ENCODE measurements at places on chromosomes 13 and 19.

DNA sequence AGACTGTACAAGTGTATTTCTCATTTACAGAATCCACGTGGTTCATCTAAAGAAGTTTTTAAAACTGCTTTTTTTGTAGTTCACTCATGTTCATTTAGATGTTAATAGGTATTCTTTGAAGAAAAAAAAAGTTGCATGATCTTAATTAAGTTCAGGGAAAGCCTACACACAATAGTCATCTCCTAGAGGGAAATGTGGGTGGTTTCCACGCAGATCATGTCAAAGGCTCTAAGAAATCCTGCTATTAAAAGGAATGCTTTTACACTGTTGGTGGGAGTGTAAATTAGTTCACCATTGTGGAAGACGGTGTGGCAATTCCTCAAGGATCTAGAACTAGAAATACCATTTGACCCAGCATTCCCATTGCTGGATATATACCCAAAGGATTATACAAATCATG is 312.3 kb downstream of the GPC5 start:
- DNase-seq, result no peak

- peak; percentile 43 for DNase-seq
Observed at GRCh38 chr19:35549174-35549788, 3.9 kb downstream of the TMEM147 start.

DNA sequence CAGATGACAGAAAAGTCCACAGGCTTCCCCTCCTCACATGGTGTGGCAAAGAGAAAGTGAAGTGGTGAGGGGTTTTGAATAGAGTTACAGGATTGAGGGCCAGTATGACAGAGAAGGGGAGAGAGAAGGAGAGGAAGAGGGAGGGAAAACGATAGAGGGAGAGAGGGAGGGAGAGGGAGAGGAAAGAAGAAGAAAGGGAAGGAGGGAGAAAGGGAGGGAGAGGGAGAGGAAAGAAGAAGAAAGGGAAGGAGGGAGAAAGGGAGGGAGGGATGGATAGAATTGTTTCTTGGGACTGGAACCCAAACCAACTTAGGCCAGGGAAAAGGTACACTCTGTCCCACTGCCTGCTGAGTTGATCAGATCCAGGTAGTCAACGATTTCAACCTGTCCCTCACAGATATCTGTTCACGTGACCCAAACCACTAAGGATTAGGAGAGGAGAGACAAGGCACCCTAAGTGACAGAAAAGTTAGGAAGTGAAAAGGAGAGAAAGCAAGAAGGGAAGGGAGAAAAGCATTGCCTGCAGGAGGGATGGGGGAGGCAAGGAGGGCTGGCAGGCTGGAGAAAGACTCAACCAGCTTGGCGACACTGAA is 8.1 kb upstream of the IGFL3 start:
- DNase-seq, result no peak

GRCh38 chr19:15249972-15250639 is 17.9 kb upstream of the EPHX3 start:
- DNase-seq, result peak; percentile 84

- DNase-seq, result no peak
Observed at GRCh38 chr19:2332341-2333026, 4.0 kb downstream of the SPPL2B start.

GRCh38 chr13:46184277-46184699 is 2.3 kb upstream of the LCP1 start:
- DNase-seq, result peak; percentile 71

DNA sequence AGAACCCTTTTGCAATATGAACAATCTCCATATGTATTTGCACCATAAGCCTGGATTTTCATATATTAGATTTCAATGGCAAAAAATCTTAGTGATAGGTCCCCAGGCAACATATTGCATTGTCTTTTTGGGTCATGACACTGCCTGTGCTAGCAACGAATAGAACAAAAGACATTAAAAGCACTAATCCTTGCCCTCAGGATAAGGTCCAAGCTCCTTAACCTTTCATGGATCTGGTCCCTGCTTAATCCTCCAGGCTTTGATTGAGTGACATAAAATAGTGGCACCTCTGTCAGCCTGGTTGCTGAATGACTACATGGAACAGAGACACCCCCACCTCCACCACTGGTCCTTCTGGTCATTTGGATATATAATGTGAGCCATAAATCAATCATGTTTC is 134.4 kb downstream of the RBM26 start:
- DNase-seq, result no peak

- peak; percentile 42 for DNase-seq
Observed at GRCh38 chr13:102913914-102914313, 68.1 kb downstream of the ERCC5 start.

- no peak for DNase-seq
Observed at GRCh38 chr13:99909836-99910619, 61.5 kb downstream of the ZIC5 start.

DNA sequence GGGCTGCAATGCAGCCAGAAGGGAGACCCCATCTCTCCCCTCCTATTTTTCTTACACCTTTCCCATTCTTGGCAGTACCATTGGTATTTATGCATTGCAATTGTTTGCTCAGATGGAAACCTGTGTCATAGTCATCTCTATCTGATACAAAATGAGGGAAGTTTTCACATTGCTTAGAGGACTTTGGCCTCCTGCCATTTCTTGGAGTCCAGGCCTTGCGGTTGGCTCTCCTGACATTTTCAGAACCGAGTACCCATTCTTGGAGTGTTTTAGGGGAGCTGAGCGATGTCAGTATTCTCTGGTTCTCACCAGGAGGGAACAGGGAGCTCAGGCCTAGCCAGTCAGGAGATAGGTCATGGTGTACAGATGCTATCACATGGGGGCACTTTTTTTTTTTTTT is 1.5 kb downstream of the SIN3B start:
- no peak for DNase-seq

GRCh38 chr13:98349731-98350305 is 172.7 kb upstream of the RNF113B start:
- DNase-seq, result no peak

- no peak for DNase-seq
Observed at GRCh38 chr13:103275722-103276121, 209.5 kb upstream of the SLC10A2 start.

GRCh38 chr13:46071590-46072249 is 19.2 kb upstream of the ZC3H13 start:
- DNase-seq, result no peak

GRCh38 chr13:30340331-30341250 is 33.2 kb upstream of the KATNAL1 start:
- peak; percentile 48 for DNase-seq

DNA sequence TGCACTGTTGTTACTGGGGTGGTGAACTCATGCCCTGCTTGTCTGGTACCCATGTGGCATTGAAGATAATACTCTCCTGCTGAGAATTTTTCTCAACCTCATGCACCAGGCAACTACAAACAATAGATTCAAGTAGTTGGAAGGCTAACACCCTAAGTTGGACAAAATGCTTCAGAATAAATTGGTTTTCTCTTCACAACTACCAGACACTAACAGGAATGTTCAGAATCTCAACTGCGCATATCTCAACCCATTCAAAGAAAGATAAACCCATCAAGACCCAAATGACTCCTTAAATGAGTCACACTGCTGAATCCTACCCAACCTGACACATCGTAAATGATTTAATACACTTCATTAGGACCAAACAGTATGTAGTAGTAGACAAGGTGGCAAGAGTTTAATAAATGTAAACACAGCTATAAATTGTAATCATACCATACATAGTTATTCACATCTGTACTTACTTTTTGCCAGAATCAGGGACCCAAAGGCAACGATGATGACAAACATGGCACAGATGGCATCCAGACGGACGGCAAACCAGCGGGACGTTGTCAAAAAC is 227.4 kb downstream of the ABCC4 start:
- no peak for DNase-seq

DNA sequence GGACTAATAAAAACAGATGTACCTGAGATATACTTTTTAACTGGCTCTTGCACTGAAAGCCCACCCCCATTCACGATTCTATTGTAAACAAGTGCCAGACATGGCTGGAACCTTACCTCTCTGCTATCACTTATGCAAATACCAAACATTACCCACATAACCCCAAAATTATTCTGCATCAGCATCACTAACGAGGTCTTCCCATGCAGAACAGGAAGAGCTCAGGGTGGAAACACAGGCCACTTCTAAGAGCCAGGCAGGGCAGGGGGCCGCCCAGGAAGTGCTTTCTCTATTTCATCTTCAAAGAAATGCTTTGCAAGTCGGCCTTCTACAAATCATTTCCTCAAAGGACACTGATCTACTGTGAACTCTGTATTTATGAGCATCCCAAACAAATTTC is 7.3 kb downstream of the IRS2 start:
- no peak for DNase-seq

DNA sequence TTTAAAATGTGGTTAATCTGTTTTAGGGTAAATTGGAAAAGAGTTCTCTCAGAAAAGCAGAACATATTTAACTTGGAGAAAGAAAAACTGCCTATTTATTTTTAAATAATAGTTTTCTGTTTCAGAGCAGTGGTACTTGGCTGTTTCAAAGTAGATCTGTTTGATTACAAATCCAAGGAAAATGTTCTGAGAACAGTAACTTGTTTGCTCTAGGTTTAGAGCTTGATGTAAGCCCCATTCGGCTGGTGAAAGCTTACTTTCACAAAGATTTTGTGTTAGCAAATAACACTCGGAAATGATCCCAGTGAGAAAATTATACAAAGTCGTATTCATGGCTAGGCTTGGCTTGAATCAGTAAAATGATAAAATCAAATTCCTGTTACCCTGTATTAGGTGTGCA is 395.8 kb upstream of the GPC6 start:
- DNase-seq, result no peak

- no peak for DNase-seq
Observed at GRCh38 chr13:48478391-48478790, 54.5 kb downstream of the RCBTB2 start.

DNA sequence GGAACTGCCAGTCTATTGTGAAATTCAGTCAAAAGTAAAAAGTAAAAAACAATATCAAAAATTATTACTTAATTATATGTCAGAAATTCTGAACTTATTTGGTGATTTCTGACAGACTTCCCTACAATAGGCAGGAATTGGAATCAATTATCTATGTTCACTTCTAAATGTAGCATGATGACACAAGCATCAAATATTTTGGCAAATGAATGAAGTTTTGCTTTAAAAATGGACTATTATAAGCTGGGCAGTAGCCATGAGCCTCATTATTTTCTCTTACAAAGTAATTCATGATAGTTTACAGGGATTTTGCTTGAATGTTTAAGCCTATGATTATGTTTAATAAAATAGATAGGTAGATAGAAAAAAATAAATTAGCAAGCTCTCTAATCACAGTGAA is 582.6 kb downstream of the SLITRK6 start:
- DNase-seq, result no peak

DNA sequence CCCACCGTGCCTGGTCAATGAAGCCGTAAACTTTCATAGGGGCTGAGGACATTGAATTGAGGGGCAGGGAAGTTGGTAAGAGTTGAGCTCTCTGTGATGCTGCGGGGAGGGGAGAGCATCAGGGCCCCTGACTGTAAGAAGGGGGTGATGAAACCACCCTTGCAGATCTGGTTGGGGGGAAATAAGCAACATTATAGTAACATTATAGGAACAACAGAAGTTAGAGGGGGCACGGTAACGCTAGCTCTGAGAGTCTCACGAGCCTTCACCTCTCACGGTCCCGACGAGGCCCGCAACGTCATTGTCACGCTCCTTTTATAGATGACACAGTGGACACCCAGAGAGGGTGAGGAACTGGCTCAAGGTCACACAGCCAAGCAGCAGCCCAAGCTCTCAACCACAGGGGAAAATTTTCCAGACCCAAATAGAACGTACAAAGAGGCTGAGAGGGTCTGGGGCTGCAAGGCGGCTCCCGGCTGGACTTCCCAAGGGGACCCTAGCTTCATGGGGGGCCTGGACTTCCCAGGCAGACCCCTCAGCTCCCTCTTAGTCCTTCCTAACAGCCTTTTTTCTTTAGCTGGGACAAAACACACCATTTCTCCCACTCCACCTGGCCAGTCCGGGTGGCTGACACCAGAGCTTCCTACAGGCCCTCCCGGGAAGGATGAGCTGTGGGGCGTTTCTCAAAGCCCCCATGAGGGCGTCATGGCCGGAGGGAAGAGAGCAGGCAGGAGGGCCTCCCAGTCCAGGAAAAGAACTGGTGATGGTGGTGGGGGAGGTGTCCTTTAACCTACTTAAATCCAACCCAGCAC is 4.1 kb downstream of the TLE5 start:
- no peak for DNase-seq

GRCh38 chr19:54178581-54179261 is 5.8 kb upstream of the TMC4 start:
- no peak for DNase-seq

- DNase-seq, result no peak
Observed at GRCh38 chr13:67964986-67965385, 734.9 kb upstream of the PCDH9 start.

GRCh38 chr19:39942366-39942730 is 7.9 kb upstream of the FCGBP start:
- DNase-seq, result no peak

GRCh38 chr13:101614491-101614890 is 162.0 kb downstream of the ITGBL1 start:
- no peak for DNase-seq

GRCh38 chr13:80945328-80945727 is 604.4 kb upstream of the SPRY2 start:
- DNase-seq, result no peak

DNA sequence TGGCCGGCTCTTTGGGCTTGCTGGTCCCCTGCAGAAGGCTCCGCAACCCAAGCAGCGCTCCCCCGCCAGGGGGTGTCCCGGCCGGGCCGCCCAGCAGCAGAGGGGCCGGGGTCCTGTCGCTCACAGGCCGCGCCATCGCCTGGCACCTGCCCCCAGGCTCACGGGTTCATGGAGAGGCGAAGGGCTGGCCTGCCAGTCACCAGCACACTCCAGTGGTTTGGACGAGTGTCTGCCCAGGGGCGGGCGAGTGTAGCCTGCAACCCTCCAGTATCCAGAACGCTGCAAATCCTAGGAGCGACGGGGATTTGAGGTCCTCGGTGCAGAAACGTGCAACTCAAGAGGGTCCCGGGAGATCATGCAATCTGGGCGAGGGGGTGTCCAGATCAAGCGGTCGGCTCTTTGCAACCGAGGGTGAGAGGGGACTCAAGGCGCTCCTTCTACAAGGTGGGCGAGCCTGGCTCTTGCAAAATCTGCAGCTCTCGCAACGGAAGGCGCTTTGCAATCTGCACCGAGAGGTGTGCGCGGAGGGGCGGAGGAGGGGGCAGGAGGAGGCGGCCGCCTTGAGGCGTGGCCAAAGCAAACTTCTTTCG is at the start of gene DBP:
DBP (minus strand) TSS at position 521 of the 590 bp plus-strand sequence; CDS start at position 136, 385 bp downstream.
- peak; percentile 49 for DNase-seq

- DNase-seq, result no peak
Observed at GRCh38 chr13:32859707-32860292, 156.4 kb upstream of the KL start.
